ENCODE measurements at places on chromosomes 13 and 19.

DNA sequence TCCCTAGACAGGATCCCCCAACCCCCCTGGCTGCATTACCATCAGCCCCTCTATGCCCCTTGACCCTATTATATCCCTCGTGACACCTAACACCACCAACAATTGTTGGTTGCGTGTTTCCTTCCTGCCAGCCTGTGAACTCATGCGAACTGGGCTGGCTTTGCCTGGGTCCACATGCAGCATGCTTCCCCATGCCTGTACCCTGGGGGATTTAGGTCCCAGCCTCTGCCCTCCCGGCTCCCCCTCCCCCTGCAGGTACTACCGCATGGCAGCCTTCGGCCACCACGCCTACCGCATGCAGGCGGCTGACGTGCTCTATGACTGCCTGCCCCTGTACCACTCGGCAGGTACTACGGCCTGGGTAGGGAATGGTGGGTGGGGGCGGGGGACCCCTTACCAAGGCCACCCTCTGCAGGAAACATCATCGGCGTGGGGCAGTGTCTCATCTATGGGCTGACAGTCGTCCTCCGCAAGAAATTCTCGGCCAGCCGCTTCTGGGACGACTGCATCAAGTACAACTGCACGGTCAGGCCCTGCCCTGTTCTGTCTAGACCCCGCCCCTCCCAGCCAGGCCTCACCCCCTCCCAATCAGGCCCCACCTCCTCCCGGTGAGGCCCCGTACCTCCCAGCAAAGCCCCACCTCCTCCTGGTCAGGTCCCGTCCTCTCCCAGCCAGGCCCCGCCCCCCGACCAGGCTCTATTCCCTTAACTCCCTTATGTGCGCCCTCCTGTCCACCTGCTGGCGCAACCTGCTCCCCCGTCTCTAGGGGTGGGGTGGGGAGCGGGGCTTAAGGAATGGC is 18.5 kb downstream of the SLC27A1 start:
- no peak for DNase-seq

GRCh38 chr13:91375116-91375729 is 23.2 kb upstream of the GPC5 start:
- peak; percentile 35 for DNase-seq

GRCh38 chr13:52348983-52349780 is 56.8 kb downstream of the THSD1 start:
- DNase-seq, result peak; percentile 60

DNA sequence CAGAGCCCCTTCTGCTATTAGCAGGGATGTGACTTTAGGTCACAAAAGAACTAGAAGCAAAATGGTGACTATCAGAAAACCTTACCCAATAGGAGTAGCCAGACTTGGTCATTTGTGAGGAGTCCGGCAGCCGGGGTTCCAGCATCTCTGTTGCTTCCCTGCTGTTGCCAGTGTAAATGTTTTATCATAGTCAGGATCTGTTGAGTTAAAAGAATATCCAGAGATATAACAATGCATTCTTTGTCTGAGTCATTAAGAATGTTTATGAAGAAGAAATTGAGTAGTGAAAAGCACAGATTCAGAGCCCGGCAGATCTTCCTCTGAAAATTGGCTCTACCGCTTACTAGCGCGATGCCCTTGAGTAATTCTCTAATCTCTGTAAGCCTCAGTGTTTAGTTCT is 84.2 kb downstream of the COL4A2 start:
- no peak for DNase-seq

GRCh38 chr19:41590936-41591335 is 15.0 kb downstream of the CEACAM21 start:
- no peak for DNase-seq

DNA sequence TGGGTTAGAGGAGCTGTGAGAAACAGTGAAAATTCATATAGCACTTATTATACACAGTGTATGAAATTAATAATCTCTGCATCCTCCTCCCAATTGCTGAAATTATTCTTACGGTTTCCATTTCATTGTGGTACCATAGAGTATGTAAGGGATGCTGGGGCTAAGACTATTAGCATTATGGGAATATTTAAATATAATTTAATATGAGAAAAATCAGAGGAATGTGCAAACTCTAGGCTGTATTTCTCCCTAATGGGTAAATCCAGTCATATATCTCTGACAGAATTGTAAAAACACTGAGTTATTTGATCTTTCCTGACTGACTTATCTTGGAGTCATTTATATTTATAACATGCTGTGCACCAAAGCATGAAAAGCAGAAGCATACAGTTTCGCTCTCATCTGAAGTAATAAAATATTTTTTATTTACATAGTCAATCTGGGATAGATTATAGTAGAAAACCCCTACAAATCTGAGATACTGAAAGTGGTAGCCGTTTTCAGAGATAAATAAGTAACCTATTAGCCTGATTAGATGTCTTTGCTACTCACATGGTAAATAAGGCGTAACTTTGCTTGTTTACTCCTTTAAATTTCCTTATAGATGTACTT is 34.9 kb downstream of the LRCH1 start:
- no peak for DNase-seq

DNA sequence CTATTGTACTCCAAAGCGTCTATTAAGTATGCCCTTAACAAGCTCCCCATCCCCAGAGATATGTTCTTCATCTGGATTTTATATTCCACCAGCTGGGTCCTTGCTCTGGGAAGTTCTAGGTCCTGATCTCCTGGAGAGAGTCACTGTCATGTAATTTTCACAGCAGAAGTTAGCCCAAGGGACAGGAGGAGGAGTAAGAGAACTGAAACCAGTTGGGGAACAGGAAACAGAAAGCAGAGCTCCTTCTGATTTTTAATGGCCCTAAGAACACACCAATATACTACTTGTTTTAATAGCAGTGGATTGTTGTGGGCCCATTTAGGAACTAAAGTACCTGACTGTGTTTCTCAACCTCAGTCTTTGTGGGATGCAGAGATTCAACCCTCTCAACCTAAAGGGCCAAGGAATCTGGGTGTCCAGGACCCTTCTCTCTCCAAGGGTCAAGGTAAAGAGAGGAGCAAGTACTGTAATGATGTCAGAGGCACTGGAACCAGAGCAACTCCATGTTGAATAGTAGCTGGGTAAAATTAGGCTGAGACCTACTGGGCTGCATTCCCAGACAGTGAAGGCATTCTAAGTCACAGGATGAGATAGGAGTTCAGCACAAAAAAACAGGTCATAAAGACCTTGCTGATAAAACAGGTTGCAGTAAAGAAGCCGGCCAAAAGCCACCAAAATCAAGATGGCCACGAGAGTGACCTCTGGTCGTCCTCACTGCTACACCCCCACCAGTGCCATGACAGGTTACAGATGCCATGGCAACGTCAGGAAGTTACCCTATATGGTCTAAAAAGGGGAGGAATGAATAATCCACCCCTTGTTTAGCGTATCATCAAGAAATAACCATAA is 8.1 kb upstream of the FPR3 start:
- DNase-seq, result no peak

DNA sequence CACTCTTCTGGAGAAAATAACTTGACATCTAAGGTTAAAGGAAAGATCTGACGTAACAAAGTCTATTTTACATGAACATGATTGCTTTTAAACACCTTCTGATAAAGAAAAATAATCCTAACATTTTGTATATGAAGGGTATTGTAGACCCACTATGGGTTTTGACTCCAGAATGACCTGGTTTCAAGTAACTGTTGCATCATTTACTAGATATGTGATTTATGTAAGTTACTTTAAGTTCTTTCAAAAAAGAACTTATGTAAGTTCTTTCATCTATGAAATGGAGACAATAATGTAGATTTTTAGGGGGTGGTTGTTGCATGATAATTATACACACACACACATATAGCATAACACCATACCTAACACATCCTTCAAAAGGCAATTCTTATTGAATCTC is 147.6 kb upstream of the MIR17HG start:
- DNase-seq, result no peak
